ENCODE measurements at places on chromosomes 7 and 10.

- peak; percentile 48 for DNase-seq
Measured at GRCh38 chr10:21372651-21373410, 152.7 kb downstream of the SKIDA1 start.

DNA sequence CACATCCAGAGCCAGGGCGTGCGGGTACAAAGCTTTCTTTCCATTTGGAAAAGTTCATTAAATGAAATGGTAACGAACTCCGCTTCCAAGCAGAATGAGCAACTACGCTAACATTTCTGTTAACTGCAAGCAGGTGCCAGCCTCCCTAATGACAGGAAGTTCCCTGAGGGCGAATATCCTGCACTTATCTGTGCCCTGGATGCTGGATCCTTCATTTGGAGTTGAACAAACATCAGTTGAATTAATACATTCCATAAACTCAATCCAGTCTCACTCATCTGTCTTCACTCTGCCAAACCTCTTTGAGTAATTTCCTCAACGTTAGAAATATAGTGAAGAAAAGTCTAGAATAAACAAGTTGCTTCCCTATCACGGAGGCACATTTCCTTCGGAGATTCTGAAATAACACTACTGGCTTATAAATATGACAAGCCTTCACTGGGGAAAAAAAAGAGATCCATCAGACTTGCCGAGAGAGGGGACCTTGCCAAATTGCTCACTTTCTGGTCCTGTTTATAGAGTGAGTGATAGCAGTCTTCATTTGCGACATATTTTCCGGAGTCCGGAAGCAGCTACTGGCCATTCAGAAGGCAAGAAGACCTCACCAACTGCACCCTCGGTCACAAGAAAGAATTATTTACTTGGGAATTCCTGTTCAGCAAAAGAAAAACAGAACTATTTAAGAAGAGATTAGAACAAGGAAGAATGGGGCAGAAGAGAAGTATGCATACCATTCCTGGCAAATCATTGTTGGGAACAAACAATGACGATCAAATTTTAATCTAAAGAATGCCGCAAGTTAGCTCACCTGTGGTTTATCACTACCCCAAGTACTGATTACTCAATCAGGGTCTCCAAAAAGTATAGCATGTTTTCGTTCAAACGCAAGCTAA, 196.4 kb downstream of the FAM107B start:
- DNase-seq: no peak

- DNase-seq: no peak
Measured at GRCh38 chr7:40315277-40315676, 180.5 kb downstream of the SUGCT start.

DNA sequence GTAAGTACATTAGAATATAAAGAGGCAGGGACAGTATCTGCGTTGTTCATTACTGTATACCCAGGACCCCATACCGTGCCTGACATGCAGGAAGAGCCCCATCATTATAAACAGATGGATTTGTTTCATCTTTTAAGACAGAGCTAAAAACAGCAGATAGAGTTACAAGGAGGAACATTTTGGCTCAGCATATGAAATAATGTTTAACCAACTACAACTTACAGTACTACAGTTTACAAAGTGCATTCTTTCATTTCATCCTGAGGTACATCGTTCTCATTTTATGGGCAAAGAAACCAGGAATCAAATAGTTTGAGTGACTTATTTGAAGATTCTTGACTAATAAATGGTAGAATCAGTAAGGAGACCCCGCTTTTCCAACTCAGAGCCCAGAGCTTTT, 38.1 kb upstream of the AGBL3 start:
- no peak for DNase-seq

GRCh38 chr7:146355216-146355615, 238.6 kb downstream of the CNTNAP2 start:
- no peak for DNase-seq

- no peak for DNase-seq
Measured at GRCh38 chr10:102674566-102674965, 30.3 kb downstream of the TRIM8 start.

- no peak for DNase-seq
Measured at GRCh38 chr10:53140506-53140905, 367.9 kb upstream of the MBL2 start.

GRCh38 chr10:128173386-128173785, 47.2 kb upstream of the MKI67 start:
- DNase-seq: no peak

DNA sequence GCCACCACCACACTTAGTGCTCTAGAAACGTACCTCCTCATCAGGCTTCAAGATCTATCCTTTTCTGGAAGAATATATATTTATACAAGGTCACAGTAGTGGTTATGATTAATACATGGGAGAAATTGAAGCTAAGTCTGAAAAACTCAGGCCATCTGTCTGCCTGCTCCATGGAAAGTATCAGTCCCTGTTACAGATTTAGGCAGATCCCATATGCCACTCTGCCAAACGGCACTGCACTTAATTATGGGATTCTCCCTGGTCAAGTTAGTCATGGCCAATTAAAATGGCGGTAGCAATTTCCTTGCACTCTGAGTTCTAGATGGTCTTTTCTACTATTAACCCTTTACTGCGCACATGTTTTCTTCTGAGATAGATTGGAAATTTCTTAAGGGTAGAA, 740.0 kb downstream of the SUGCT start:
- no peak for DNase-seq

DNA sequence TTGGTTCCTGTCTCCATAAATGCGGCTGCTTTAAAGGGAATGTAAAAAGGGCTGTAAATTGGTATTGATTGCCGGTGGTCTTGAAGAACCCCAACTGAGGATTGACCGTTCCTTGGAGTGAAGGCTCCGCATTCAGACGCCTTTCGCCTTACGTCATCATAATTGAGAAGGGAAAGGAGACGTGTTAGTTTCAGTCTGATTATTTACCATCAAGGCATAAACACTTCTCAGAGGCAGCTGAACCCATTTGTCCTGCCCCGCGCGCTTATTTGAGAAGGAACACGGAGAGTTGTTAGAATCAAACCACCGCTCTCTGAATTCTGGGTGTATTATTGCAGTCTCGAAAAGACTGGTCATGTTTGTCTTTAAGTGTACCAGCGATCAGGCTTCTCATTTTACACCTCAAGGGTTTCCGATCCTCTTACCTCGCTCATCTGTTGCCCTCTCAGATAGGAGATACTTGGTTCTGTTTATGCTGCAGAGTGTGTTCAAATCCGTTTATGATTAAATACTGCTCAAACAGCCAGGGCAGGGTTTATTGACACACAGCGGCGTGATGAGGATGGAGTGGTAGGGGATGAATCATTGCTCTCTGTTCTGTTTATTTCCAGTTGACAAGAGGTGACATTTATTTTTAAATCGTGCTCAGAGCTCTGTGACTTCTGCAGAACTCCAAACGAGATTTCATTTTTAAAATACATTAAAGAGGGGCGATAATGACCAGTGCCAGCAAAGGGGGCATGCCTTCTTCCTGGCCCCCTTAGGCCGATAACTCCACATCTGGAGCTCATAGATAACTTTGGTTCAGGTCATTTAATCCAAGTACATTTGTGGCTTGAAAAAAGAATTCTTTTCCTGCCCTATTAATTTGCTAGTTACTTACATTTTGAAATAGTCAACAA, 30.4 kb downstream of the FOXK1 start:
- peak; percentile 50 for DNase-seq

DNA sequence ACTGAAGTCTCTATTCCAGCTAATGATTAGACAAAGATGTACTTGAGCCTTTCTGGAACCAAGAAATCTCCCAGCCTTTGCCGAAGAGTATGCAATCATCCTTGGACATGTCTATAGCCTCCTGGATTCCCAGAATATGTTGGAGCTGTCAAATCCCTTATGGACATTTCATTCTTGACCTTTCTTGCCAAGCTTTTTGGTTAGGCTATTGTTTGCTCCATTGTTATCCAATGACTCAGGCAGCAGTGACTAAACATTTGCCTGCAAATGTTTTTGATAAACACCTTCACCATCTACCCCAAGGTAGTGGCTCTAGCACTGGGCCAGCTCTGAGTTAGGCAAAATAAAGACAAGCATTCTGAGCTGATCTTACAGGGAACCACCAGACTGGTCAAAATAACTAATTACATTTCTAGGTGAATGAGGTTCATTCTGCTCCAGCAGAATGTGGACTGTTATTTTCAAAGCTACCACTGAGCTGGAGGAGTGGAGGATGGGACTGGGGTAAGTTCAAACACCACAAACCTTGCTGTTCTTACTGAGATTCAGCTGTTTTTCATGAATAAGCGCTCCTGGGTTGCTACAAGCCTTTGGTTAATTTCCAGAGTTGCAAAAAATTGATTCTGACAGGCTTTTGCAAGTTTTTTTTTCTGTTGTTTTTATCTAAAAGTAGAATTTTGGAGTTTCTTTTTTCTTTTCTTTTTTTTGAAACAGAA, 81.0 kb downstream of the TMEM270 start:
- DNase-seq: no peak

- peak; percentile 75 for DNase-seq
Measured at GRCh38 chr7:155998328-155998691, 186.0 kb upstream of the SHH start.

- DNase-seq: peak; percentile 69
Measured at GRCh38 chr10:101817337-101818118, 716 bp downstream of the OGA start.

DNA sequence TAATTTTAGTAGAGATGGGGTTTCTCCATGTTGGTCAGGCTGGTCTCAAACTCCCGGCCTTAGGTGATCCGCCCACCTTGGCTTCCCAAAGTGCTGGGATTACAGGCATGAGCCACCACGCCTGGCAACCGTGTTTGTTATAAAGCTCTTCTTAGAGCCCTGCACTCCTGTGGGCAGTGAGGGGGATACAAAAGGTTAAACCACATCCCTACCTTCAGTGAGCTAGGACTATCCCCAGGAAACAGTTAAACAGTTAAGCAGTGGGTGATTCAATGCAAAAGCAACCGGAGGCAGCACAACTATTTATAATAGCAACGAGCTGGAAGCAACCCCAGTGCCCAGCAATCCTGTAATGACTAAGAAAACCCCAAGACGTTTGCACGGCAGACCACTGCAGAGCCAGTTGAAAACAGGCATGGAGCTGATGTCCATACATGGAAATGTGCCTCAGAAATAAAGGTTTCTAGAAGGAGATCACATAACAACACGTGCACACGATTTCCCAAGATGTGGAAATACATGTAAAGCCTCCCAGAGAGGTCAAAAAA, 107.2 kb upstream of the LYZL2 start:
- DNase-seq: peak; percentile 44

GRCh38 chr7:48875045-48875916, 49.1 kb upstream of the CDC14C start:
- peak; percentile 34 for DNase-seq

DNA sequence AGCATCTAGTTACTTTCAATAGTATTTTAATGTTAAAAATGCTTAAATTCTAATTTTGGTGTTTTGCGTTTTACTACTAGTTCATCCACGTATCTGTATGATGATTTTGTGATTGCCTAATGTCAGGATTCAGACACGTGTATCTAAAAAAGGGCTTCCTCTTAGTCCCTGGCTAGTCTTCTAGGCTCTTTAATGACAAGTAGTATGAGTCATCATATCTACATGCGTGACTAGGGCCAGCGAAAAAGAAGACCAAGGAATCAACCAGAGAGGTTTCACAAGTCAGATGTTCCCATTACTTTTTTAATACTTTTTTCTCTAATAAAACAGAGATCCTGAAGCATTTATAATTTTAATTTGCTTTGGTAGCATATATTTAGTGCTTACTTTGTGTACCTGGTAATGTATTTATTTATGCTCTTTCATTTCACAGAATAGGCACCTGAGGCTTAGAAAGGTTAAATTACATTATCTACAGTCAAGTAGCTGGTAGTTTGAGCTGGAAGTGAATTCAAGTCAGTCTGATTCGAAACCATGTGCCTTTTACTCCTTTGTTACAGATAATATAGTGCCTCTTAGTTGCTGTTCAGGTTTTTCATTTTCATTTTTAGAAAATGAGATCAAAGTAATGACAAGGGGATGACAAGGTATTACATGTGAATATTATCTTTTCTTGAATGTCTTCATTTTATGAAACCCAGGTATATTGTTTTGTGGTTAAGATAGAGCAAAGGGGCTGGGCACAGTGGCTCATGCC, 140.3 kb downstream of the FOXP2 start:
- no peak for DNase-seq

- DNase-seq: no peak
Measured at GRCh38 chr10:17580885-17581284, 36.3 kb downstream of the HACD1 start.

- DNase-seq: no peak
Measured at GRCh38 chr7:40493609-40494051, 358.8 kb downstream of the SUGCT start.

GRCh38 chr10:70587045-70587658, 15.4 kb downstream of the PRF1 start:
- DNase-seq: peak; percentile 41

DNA sequence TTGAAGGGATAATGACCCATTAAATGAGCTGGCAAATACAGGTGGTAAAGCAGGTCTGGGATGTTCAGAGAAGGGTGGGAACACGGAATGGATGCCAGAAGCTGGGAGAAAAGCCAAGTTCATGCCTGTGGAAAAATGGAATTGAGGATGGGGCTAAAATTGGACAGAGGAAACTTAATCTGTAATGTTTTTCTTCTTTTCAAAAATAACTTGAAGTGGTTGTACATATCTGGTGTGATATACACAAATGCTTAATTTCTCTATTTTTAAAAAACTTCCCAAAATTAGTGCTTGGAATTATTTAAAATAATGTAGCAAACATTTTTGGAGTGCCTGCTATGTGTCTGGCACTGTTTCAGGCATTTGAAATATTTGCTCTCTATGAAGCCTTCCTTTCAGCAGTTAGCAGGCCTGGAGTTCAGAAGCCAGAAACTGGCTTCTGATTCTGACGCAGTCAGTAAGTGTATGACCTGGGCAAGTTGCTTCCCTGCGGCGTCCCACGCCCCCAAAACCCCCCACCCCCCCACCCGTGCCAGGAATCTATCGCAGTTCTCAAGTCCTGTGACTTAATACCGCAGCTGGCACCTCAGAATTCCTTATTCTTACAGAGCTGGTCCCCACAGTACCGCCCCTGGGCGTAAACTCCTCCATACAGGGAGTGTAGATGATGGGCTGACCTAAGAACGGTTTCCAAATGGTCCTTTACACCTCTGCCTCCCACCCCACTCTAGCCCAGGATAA, 828 bp upstream of the MALSU1 start:
- no peak for DNase-seq
